ENCODE measurements at places on chromosomes 4 and X.

GRCh38 chr4:88841635-88842034 lies 144.0 kb upstream of the NAP1L5 start:
- DNase-seq = no peak

GRCh38 chrX:96838537-96838936 lies 45.2 kb upstream of the RPA4 start:
- DNase-seq = no peak

DNA sequence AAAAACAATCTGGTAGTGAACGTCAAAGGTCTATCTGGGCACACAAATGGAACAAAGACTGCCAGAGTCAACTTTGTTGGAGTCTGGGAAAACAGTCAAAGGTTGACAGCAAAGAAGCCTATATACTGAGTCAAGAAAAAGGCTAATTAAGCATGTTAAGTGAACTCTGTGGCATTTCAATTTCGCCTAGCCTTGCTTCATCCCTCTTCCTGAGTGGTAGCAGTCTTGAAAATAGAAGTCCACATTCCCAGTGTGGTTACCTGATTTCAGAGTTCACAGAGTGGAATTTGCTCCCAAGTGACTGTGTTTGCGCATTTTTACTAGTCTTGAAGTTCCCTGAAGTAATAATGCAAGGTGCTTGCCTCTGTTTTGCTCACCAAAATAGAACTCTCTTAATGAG lies 760.0 kb downstream of the FSTL5 start:
- no peak for DNase-seq

DNA sequence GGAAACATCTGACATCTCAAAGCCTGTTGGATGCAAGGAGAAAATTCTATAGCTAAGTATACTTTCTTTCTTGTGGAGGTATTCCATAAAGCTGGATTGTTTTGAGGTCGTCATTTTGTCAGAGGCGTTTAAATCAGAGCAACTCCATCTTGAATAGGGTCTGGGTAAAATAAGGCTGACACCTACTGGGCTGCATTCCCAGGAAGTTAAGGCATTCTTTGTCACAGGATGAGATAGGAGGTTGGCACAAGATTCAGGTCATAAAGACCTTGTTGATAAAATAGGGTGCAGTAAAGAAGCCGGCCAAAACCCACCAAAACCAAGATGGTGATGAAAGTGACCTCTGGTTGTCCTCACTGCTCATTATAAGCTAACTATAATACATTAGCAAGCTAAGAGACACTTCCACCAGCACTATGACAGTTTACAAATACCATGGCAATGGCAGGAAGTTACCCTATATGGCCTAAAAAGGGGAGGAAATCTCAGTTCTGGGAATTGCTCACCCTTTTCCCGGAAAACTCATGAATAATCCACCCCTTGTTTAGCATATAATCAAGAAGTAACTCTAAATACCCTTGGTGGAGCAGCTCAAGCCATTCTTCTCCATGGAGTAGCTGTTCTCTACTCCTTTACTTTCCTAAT lies 11.9 kb downstream of the HSD17B13 start:
- DNase-seq = no peak

DNA sequence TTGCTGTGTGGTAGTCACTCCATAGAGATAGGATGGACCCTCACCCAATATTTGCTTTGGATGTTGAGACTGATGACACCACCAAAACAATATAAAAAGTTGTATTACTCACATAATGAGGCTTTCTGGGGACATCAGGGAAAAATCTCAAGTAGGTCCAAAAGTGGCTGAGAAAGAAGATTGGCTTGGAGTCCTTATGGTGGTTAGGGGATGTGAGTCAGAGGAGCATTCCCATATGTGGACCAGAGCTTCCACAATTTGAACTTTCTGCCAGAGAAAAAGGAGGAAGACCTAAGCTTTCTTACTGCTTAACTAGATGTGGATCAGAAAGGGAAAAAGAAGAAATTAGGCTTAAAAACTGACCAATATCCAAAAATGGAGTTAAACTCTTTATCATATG lies 460.5 kb downstream of the SH3BGRL start:
- no peak for DNase-seq

DNA sequence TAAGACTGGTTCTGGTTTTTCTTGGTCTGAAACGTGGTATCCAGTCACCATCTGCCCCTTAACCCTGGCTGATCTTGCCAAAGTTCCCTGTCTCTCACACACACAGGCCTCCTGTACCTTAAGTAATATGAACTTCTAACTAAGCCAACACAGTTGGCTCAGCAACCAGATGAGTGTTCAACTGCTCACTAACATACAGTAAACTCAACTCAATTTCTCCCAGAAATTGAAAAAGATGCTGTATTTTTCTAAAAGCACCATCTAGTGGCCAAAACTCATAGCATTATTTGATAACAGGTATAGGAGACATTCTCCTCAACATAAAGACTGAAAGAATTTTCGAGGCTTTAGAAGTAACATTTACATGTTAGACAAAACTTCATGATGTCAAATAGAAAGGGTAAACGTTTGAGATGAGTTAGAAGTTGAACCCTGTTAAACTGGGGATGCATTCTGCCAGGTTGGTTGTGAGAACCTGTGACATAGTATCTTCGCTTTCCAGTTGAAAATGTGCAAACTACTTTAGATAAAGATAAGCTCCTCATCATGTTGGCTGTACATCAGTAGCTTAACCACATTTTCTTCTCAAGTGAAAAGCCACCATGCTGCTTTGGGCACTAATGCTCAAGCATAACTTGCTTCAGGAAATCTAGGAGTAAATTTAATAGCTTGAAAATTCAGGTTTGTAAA lies 31.2 kb downstream of the CCNI start:
- DNase-seq = no peak

DNA sequence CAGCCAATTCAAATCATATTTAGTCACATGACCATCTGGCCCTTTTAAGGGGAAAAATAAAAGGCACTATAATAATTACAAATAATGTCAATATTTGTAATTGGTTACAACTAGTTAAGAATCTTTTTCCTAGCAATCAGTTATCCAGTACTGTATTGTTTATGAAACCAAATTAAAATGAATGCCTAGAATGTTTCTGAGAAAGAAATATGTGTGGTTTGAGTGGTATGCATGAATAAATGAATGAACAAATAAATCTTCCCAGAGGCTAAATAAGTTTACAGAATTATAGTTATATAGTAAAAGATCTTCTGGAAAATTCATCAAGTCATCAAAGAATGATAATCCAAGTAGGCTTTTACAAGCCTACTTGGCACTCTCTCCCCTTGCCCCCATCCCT lies 55.8 kb upstream of the F8A3 start:
- DNase-seq = no peak

DNA sequence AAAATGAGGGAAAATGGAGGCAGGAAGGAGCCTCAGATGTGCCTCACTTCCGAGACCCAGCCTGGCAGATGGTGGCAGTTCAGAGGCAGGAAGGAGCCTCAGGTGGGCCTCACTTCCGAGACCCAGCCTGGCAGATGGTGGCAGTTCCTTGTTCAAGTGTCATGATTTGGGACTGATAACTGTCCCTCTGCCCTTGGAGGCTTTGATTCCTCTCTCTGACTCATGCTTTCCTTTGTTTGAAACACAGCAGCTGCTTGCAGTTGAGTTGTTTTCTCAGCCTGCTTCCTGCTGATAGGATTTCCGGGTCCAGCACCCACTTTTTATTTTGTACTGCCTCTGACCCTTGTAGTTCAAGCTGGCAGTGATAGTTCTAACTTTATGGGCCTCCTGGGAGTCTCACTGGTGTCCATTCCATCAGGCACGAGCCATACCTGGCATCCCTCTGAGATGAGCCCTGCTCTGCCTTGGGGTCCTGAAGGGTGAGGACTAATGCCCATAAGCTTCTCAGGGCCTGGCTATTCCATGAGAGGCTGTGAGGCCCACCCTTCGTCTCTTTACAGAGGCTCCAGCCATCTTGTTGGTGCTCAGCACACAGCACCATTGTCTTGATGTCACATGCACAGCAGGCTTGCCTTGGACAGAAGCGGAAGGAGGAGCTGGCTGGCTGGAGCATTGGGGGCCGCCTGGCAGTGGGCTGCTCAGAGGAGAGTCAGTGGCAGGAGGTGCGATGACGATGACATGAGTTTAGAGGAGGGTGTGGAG lies 13.0 kb downstream of the RGS12 start:
- DNase-seq = no peak

GRCh38 chr4:14790494-14790893 lies 211.8 kb upstream of the CPEB2 start:
- no peak for DNase-seq

DNA sequence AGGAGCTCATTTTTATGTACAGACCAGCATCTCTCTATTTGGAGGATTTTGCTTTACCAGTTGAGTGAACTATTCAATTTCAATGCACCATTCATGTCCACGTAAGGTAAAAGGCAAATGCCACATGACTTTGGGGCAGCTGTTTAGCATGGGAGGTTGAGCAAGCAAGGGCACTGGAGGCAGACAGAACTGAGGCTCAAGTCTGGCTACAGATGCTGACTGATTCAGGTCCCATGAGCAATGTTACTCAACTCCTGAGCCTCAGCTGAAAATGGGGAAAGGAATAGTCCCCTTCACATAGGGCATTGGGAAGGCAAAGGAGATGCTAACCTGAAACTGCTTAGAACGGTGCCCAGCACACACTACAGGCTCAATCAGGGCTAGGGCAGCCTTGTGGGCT lies 93.0 kb upstream of the MTM1 start:
- DNase-seq = peak; percentile 12

- no peak for DNase-seq
Observed at GRCh38 chr4:183499389-183499788, 5.5 kb upstream of the ING2 start.

GRCh38 chr4:16846540-16847117 lies 51.8 kb downstream of the LDB2 start:
- no peak for DNase-seq

Measured in inflammatory macrophage treated with lipopolysaccharide for 1 hour (primary cell).